Fibroblast of skin of left quadriceps (primary cell): ENCODE measurements at places on chromosomes 2 and 18.

- DNase-seq, result peak; percentile 39
Observed at GRCh38 chr2:64594226-64594989, 59.3 kb downstream of the SERTAD2 start.

DNA sequence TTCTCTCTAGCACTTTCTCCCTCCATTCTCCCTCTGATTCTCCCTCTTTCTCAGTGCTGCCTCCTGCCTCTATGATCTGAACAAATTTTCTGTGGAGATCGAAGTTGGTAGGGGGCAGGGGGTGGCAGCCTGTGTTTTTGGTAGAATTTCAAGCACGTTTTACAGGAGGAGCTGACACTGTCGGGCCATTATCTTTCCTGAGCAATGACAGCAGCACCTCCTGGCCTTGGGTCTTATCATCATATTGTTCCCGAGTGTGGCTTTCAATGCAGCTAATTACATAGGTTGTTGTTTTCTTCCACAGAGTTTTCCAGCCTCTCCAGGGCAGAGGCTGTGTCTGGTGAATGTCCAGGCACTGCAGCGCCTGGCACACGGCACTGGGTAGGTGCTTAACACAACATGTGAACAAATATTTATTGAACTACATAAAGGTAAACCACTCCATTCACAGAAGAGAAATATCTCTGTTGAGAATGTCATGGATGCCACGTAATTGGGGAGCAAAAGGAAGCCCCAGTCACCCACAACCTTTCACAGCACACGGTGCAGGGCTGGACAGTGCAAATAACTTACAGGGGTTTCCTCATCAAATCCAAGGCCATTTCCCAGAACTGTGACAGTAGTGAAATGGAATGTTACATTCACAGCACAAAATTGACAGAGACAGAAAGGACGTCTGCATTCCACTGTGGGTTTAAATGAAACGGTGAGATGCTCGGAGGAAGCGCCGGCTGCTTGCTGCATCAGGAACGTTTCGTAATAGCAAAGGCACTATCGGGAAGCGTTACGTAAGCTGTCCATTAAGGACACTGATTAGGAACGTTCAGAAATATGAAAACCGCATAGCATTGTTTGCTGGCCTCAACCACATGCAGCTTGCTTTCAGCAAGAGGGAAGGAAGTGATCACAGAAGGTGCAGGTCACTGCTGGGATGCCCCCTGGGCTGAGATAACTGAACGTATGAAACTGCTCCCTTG is 6.5 kb upstream of the KCNG2 start:
- DNase-seq, result peak; percentile 91

- no peak for DNase-seq
Observed at GRCh38 chr2:35443087-35443486, 912.5 kb upstream of the CRIM1 start.

- DNase-seq, result no peak
Observed at GRCh38 chr2:184031402-184032147, 566.8 kb upstream of the ZNF804A start.

DNA sequence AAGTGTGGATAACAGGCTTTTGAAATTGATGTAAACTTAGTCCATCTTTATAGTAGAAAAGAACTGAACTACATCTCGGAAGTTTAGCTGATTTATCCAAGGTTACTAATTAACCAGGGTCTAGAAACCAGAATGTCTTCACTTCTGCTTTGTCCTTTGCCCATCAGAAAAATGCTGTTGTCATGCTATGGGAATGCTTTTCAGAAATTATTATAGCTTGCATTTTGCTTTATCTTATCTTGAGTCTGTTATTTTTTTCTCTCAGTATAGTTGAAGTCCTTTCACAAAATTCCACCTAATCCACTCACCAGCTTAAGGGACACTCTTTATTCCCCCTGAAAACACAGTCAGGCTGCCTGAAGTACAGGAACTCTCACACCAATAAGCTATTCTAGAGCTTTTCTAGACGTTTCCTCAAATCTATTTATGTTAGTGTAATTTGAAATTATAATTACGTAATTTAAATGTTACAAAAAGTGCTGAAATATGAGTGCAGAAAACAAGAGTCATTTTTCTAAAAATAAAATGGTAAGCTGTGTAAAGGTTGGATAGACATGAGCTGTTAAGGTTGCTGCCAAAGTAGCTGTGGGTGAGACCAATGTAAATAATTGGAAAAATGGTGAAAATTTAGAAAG is 456.3 kb downstream of the TGIF1 start:
- no peak for DNase-seq

GRCh38 chr18:76521417-76522121 is 26.5 kb upstream of the ZNF516 start:
- no peak for DNase-seq

GRCh38 chr2:70412294-70413070 is 110.6 kb upstream of the FAM136A start:
- DNase-seq, result no peak

GRCh38 chr2:127048969-127049897 is 57.7 kb downstream of the BIN1 start:
- DNase-seq, result no peak

DNA sequence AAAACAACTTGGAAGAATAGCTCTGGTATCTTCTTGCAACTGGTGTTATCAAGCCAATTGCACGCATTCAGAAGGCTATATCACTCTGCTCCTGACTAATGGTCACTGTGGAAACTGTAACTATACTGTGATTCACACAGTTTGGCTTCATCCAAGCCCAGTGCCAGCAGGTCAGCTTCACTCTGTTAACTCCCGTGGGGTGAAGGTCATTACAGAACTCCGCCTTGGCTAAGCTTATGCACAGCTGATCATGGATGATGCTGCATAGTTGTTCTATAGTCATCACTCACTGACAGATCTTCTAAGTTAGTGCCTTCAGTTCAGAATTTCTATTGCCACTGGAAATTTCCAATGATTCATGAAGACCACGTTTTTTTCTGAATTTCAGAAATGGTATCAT is 497.2 kb upstream of the NETO1 start:
- peak; percentile 7 for DNase-seq

DNA sequence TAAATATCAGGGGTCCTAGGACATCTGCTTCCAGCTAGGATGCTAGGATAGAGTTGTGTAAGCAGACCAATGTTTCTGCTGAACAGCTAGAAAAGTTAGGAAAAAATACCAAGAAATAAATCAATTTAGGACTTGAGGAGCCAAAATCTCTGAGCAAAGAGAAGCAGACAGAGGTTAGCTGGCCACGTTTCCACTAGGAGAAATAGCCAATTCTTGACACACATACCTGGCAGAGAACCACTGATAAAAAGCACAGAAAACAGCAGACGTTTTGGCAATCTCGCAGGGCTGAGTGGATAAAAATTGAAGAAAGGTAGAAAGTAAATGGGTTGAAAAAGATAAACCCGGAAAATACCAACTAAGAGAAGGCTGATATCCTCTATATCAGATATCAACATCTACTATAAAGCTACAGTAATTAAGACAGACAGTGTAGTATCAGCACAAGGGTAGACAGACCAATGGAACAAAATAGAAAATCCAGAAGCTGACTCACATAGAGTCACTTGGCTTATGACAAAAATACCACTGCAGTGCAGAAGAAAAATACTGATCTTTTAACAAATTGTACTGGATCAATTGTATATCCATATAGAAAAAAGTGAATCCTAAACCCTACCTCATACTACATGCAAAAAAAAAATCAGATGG is 306.1 kb upstream of the KLHL29 start:
- DNase-seq, result no peak

GRCh38 chr2:210548878-210549384 is 7.5 kb upstream of the CPS1 start:
- no peak for DNase-seq

DNA sequence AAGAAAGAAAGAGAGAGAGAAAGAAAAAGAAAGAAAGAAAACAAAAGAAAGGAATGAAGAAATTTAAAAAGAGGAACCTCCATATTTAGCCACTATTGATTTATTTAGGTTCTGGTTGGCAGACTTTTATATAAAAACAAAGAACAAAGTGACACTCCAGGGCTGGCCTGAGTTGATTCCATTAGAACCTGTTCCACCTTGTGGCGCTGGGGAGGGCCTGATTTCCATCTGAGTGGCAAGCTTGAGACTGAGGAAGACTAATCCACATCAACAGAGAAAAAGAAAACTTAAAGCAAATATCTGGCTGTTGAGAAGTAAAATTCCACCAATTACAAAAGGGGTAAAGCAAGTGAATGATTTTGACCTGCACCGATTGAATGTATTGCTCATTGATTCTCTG is 345.3 kb downstream of the EN1 start:
- DNase-seq, result no peak

DNA sequence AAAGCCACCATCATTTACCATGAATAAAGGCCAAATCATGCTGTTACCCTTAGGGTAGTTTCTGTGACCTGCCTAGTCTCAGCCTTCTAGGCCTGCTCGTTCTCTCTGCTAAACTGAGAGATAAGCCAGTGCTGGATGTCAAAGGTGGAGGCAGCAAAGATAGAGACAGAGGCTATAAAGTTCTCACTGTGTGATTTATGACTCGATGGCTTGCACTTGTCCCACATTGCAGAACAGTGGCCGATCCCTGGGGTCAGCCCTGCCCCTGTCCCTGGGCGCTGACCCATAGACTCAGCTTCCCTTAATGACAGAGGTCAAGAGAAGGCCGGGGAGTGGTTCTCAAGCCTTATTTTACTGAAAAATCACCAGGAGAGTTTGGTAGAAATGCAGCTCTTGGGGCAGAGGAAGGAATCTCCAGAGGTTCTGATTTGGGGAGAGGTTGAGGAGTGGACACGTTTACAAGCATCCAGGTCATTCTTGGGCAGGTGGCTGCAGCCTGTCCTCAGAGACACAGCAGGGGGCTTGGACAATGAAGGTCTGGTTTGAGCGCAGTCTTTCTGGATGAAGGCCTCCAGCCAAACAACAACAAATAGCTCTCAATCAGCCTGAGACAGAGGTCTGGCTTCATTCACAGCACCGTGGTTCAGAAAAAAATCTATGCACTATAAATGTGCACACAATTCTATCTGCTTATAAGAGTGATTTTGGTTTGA is 143.5 kb downstream of the ACKR3 start:
- DNase-seq, result no peak

DNA sequence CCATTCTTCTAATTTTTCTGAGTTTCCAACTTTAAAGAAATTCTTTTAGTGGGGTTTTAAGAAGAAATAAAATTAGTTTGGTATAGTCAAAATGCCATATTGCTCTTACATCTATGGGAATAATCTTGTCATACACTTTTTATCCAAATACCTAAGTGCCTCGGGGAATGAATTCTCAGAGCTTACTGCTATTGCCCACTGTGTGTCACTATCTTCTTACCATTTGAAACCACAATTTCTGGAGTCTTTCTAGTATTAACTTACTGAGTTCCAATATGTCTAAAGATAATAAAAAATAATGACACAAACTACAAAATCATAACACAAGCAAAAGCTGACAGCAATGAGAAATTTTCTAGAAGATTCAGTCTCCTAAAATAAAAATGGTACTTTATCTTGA is 23.7 kb upstream of the DNAH6 start:
- no peak for DNase-seq

GRCh38 chr2:19494241-19494640 is 135.8 kb upstream of the OSR1 start:
- no peak for DNase-seq

- DNase-seq, result no peak
Observed at GRCh38 chr2:145757503-145758246, 1237.8 kb upstream of the ZEB2 start.

- DNase-seq, result no peak
Observed at GRCh38 chr18:56358608-56359280, 279.6 kb downstream of the TXNL1 start.

GRCh38 chr2:128422571-128422970 is 103.9 kb upstream of the HS6ST1 start:
- DNase-seq, result peak; percentile 71

DNA sequence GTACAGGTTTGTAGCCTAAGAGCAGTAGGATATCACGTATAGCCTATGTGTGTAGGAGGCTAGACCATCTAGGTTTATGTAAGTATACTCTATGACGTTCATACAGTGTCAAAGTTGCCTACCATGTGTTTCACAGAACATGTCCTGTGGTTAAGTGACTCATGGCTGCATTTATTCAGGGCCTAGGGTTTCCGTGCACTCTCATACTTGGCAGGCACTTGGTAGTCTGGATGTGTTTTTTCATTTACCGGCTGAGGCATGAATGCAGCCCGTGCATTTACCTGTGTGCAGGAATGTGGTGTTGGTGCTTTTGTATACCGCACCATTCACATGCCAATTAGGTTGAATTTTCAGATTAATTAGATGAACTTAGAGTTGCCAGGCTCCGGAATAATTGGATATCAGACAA is 43.4 kb downstream of the MYL12B start:
- peak; percentile 87 for DNase-seq

GRCh38 chr18:28183418-28184078 is 6.6 kb upstream of the CDH2 start:
- DNase-seq, result peak; percentile 37

- DNase-seq, result no peak
Observed at GRCh38 chr2:100938031-100939026, 63.8 kb upstream of the RPL31 start.

DNA sequence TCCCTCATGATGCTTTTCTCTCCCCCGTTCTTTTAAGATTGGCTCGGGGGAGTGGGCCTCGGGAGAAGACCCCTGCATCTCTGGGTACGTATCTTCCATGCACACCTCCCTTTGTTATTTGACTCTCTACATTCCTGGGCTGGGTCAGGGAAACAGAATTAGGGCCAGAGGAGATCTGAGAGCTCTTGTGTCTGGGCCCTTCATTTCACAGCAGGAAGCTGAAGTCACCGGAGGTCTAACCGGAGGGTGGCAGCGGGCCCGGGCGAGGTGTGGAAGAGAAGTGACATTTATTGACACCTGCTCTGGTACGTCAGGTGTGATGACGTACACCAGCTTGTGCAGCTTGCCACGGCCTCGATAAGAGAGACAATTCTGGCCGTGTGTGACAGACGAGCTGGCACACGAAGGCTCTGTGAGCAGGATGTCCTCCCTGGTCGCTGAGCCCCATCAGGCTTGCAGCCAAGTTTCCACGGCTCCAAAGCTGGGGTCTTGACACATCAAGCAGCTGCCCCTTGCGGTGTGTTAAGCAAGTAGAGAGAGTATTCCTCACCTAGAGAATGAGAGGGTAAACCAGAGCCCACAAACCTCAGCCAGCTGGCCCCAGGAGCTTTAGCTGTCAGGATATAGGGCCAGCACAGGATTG is 30.4 kb downstream of the TOGARAM2 start:
- no peak for DNase-seq

- no peak for DNase-seq
Observed at GRCh38 chr18:32607816-32608215, 137.1 kb upstream of the GAREM1 start.

DNA sequence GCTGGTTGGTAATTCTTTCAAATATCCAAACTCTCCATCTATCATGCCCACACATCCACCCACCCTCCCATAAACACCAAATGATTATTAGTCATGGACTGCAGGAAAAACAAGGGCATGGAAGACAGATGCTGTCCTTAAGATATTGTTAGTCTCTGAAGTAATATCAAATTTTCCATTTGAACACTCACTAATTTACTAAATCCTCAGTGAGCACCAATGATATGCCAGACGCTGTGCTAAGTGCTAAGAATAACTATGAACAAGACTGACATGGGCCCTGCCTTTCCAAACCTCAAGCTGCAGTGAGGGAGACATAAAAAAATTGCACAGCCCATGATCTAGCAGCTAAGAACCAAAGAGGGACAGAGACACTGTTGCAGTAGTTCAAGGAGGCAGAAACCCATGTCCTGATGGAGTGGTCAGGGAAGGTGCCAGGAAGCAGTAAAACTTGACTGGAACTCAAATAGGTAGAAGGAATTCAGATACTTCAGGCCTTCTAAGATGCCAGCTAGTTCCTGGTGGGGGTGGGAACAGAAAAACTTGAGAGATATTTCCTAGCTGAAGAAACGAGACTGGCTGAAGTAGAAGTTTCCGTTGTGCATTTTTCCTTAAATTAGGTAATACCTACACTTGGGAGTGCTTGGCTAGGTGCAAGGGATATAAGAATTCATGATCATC is 182.1 kb downstream of the OSR1 start:
- no peak for DNase-seq
